ENCODE measurements at places on chromosomes 7 and 10.
A peak's percentile ranks its signal among the peaks of the same experiment; 100 is the strongest.

GRCh38 chr7:78924581-78924980 is 528.9 kb downstream of the MAGI2 start:
- no peak for DNase-seq

- no peak for DNase-seq
These were observed 2.9 kb downstream of the PKD2L1 start for GRCh38 chr10:100327007-100327717.

DNA sequence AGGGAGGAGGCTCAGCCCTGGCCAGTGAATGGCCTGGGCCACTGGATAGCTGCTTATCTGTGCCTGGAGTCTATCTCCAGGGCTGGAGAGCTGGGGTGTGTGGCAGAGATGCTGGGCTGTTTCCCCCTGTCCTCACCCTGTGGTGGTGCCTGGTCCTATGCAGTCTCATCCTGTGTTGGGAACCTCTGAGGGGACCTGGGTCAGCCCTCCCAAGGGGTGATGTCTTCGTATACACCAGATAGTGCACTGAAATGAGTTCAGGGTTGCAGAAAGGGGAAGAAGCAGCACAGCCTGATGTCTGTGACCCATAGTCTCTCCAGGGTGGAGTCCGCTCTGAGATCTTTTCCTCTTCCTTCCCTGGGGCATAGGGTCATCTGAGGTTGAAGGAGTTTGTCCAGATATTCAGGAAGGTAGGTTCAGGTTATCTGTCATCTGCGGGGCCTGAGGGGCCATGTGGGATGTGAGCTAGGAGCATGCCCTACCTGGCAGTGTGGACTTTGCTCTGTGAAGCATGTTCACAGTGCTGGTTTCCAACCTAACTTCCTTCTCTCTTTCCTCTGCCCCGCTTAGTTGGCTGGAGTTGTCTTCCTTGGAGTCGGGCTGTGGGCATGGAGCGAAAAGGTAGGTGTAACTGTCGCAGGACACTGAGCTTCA is 33.4 kb upstream of the SH2D4B start:
- DNase-seq: no peak

GRCh38 chr7:84200859-84201258 is 6.3 kb upstream of the SEMA3A start:
- no peak for DNase-seq

- no peak for DNase-seq
These were observed 139.7 kb upstream of the TMEM72 start for GRCh38 chr10:44771233-44771995.

- DNase-seq: peak; percentile 55
These were observed 51.2 kb downstream of the KIF5B start for GRCh38 chr10:32005050-32005449.

- no peak for DNase-seq
These were observed 92.9 kb downstream of the MYL10 start for GRCh38 chr7:101536232-101536631.
